ENCODE measurements at places on chromosomes 3 and 15. TPM values are rescaled to one million over a fixed set of nuclear protein-coding genes. Genes with fewer than 3 reads are reported as not detected.

C2CD4A gene
- total RNA-seq, result not detected

MUC4 gene
- not detected for total RNA-seq

CPNE9 gene
- total RNA-seq, result 0.53 TPM

UROC1 gene
- 0.05 TPM for total RNA-seq

CACNA2D2 gene
- 0.80 TPM for total RNA-seq

TRNT1 gene
- 52.0 TPM for total RNA-seq

TRPM1 gene
- 105 TPM for total RNA-seq

SNTN gene
- total RNA-seq, result not detected

COPG1 gene
- total RNA-seq, result 205 TPM

XCR1 gene
- total RNA-seq, result not detected

PLA1A gene
- total RNA-seq, result 41.4 TPM

NUP210 gene
- 14.9 TPM for total RNA-seq

APOD gene
- 90.8 TPM for total RNA-seq

LDHAL6B gene
- total RNA-seq, result not detected

LRRIQ4 gene
- total RNA-seq, result not detected

GHRL gene
- total RNA-seq, result not detected

EFCAB12 gene
- total RNA-seq, result not detected

CPOX gene
- 69.5 TPM for total RNA-seq

CTSH gene
- total RNA-seq, result 281 TPM

SUSD5 gene
- total RNA-seq, result 3.0 TPM

MOBP gene
- not detected for total RNA-seq

FILIP1L gene
- not detected for total RNA-seq

KLHL40 gene
- not detected for total RNA-seq

PPARG gene
- total RNA-seq, result 3.3 TPM

CLCN2 gene
- 5.7 TPM for total RNA-seq

ZNF501 gene
- 2.5 TPM for total RNA-seq

CLPX gene
- 46.2 TPM for total RNA-seq

GXYLT2 gene
- total RNA-seq, result 27.2 TPM

MEX3B gene
- 1.1 TPM for total RNA-seq

HEMK1 gene
- total RNA-seq, result 17.7 TPM

RARB gene
- 1.0 TPM for total RNA-seq
